NCI-H1092 treated with DMSO at 0.1 percent for 48 hours (cell line): ENCODE measurements at places on chromosomes 5 and 9.

- no peak for DNase-seq
Measured at GRCh38 chr9:75996726-75997125, 106.3 kb downstream of the PCSK5 start.

- DNase-seq: no peak
Measured at GRCh38 chr5:87302061-87302460, 34.4 kb downstream of the RASA1 start.

- no peak for DNase-seq
Measured at GRCh38 chr5:74319076-74319475, 321.5 kb downstream of the ENC1 start.

DNA sequence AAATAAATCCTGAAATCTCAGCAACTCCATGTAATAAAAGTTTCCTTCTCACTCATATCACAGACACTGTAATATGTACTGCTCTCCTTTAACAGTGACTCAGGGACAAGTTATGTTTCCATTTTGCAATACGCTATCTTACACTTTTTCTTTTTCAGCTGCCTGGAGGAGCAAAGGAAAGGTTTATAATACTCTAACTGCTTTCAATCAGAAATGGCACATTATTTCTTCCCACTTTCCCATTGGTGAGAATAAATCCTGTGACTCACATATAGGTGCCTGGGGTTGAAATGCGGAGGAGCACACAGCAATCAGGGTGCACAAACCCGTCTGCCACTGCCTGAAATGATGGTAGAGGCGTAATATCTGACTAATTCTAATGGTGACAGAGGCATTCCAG is 186.6 kb downstream of the HINT1 start:
- no peak for DNase-seq

- DNase-seq: no peak
Measured at GRCh38 chr9:112500842-112501241, 14.2 kb downstream of the KIAA1958 start.

DNA sequence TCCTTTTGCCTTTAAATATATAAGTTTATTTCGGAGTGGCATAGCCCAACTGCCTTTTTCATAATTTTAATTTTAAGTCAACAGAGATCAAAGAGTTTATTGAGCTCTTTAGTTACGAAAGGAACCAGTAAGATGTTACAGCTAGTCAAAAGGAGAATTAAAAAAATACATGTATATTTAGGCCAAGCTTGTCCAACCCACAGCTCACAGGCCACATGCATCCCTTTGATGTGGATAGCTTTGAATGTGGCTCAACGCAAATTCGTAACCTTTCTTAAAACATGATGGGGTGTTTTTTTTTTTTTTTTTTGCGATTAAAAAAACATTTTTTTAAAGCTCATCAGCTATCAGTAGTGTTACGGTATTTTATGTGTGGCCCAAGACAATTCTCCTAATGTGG is 50.2 kb upstream of the IL31RA start:
- DNase-seq: no peak

DNA sequence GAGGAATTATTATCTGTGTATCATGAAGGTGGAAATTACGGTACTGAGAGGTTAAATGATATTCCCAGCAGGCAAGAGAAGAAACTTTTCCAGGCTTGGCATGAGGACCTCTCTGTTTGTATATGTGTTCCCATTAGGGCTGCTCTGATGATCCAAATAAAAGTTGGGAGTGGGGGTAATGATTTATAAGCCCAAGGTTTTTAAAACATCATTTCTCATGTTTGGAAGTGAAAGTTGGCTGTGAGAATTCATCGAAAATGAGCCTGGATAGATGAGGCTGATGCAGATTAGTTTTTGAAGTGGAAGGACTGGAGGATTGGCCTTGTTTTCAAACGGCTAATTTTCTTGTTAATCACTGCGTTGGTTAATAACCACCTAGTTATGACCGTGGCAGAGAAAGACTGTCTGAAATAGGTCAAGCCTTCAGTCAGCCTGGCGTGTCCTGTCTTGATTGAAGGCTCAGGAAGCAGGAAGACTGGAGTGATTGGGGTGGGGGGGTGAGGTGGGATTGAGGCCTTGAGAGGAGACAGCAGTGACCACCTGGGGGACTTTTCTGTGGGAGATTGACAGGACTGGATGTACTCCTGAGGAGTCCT is 391.0 kb upstream of the WWC1 start:
- DNase-seq: no peak
